ENCODE measurements at places on chromosomes 3 and 15.

GRCh38 chr15:50141856-50142255, 22.8 kb upstream of the ATP8B4 start:
- DNase-seq, result no peak

DNA sequence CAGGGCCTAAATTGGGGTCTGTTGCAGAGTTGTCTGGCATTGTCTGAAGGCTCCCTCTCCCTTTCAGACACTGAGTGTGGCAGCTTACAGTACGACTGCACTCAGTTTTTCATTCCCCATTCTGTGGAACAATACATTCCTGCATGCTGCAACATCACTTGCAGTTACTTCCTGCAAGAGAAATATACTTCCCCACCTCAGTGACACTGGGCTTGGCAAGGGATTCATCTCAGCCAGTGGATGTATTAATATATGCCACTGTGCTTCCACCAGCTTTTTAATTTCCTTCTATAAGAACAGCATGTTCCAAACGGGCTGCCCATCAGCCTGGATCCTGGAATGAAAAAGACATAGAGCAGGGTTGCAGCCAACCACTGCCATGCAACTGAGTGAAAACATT, 23.1 kb downstream of the B3GALNT1 start:
- no peak for DNase-seq

DNA sequence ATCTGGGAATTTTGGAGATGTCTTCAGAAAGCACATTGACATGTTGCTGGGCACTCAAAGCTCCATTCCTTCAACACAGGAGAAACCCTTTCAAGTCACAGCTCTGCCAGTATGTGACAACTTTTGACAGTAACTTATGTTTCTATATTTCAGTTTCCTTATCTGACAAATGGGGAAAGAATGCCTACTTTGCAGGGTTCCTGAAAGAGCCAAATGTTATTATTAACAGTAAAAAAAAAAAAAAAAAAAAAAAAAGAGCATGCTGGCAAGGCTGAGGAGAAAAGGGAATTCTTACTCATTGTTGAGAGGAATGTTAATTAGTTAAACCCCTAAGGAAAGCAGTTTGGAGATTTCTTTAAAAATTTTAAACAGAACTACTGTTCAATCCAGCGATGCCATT, 272.5 kb upstream of the TGFBR2 start:
- no peak for DNase-seq

GRCh38 chr3:126558336-126559071, at the start of gene C3orf22:
TSS of gene C3orf22 (minus strand) at chr3:126558932. CDS start at chr3:126553390, 5,542 bp downstream.
- no peak for DNase-seq

- no peak for DNase-seq
These were observed 644.1 kb upstream of the ARRDC4 start for GRCh38 chr15:97316362-97316761.

GRCh38 chr3:1214933-1215332, 122.1 kb downstream of the CNTN6 start:
- no peak for DNase-seq

- DNase-seq, result no peak
These were observed 34.3 kb upstream of the APH1B start for GRCh38 chr15:63243101-63243500.

DNA sequence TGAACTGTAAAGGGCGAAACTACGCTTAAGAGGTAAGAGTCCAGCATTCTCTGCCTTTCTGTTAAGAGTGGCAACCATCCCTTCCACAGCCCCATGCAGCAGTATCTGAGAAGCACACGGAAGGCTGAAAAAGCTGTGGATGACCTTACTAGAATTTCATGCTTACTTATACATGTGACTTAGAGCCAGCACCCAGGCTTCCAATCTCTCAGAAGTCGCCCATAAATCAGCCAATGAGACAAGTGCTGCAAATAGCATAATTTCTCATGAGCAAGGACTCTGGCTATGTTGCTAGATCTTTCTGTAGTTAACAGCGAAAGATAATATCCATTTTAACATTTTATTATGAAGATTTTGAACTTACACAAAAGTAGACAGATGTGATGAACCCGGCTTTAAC, 65.3 kb downstream of the IGF2BP2 start:
- DNase-seq, result no peak

DNA sequence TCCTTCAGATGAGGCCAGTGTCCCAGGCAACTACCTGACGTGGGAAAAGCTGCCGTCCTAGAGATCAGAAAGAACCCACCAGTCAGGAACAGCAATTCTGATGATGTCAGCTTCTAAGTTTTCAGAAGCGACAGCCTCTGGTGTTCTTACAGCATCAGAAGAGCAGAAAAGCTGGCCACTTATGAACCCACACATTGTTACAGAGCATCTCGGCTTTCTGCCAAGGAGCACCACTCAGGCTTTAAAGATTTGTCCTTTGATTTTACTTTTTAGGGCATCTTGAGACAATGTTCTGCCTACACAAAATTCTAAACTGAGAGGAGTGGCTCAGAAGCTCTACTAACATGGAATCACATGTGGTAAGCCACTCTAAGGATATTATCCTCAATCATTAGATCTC, 49.7 kb upstream of the BOC start:
- no peak for DNase-seq

DNA sequence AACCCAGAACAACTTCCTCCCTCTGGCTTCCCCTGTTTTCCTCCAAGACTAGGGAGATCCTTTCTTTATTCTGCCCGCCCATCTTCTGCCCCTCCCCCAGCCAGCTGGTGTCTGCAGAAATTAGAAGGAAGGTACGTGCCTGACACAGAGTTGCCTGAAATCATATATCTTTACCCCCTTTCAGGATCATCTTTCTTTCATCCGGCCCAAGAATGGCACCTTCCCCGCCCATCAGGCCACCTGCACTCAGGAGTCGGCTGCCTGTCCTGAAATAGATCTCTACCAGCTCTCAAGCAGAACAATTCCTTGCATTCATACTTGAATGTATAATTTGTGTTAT, 133.7 kb downstream of the VGLL4 start:
- no peak for DNase-seq

DNA sequence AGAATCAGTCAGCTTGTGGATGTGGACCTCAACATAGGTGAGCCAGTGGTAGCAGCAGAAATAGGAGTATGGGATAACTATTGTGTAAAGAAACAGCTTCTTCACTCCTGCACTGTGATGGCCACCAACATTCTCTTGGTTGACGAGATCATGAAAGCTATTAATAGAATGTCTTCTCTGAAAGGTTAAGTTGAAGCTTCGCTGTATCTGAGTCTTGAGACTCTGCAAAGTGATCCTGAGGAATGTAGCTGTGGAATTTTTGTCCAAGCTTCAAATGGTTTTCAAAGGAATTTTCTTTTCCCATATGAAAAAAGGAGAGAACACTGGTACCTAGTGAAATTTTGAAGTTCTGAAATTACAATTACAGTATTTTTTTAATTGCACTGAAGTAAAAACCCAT, 146.3 kb downstream of the GMNC start:
- DNase-seq, result no peak

DNA sequence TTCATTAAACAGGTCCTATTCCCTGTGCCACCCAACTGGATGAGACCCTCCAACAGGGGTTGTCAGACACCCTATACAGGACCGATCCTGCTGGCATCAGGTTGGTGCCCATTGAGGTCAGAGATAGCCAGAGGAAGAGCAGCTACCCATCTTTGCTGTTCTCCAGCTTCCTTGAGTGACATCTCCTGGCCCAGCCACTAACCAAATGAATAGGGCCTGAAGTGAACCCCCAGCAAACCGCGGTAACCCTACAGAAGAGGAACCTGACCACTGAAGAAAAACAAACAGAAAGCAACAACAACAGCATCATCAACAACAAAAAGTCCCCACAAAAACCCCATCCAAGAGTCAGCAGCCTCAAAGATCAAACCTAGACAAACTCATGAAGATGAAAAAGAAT, 133.6 kb upstream of the ARPP21 start:
- no peak for DNase-seq

DNA sequence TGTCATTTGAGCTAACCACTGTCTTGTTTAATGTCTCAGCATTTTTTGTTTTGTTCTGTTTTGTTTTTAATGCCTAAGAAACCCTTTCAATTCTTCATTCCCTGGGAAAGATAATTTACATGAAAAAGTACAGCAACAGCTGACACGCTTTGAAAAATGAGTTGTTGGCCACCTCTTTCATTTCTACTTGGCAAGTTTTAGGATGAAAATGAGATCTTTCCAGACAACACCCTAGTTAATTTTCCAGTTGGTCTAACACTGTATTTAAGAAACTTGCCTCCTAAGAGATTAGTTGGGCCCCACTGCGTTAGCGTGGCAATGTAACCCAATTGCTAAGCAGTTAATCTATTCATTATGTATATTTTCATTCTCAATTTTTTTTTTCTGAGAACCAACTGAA, 194.0 kb upstream of the LRRN1 start:
- DNase-seq, result no peak

- DNase-seq, result no peak
These were observed 72.5 kb upstream of the TSC22D2 start for GRCh38 chr3:150335631-150336030.

GRCh38 chr3:168813225-168813802, 717.6 kb upstream of the GOLIM4 start:
- no peak for DNase-seq

DNA sequence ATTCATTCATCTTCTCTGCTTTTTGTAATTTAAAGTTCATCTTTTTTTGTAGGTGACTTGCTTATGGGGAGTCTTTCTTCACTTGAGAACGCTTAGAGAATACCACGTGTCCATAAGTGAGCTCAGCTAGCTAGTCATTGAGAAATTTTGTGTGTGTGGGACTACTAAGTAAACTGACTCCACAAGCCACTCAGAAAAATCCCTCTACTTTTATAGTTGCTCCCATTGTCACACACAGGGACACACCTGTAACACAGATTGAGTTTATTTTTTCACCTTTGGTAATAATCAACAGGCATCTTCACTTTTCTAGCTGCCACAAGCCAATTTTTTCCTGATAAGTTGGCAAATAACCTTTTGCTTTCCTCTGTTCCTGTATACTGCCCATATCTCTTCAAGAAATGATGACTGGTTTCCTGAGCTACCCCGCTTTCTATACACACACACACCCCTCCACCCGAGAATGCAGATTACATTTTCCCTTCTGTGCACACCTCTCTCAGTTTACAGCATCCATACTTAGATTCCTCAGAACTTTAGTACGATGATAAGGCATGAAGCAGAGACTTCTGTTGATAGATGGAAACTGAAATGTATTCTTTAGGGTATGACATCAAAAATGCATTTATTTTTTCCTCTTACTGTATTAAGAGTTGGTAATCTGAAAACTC, 4.6 kb downstream of the TSC22D2 start:
- no peak for DNase-seq

GRCh38 chr15:71678191-71678590, 132.2 kb upstream of the NR2E3 start:
- DNase-seq, result no peak

DNA sequence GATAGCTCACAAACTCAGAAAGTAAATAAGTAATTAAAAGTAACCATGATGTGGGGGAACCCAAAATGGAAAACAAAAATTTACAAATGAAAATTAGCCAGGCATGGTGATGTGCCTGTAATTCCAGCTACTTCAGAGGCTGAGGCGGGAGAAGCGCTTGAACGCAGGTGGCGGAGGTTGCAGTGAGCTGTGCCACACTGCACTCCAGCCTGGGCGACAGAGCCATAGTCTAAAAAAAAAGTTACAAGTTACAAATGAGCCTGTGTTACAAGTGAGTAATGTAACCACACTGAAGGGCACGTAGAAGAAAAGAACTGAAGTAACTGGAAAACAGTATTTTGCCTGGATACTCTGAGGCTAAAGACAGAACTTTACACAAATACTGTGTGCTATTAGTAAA, 11.3 kb downstream of the EXOSC7 start:
- no peak for DNase-seq

DNA sequence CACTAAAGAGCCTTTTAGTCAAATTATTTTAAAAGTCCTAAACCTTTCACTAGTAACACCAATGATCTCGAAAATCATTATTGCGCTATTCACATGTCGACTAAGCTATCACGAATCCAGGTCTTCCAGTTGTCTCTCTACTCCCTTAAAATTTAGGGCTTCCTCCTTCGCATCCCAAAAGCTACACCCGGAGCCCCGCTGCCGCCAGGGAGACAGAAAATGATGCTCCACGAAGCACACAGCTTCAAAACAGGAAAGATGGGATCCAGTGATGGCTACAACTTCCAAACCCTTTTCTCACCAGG, 253 bp downstream of the IFT80 start:
- DNase-seq, result no peak

DNA sequence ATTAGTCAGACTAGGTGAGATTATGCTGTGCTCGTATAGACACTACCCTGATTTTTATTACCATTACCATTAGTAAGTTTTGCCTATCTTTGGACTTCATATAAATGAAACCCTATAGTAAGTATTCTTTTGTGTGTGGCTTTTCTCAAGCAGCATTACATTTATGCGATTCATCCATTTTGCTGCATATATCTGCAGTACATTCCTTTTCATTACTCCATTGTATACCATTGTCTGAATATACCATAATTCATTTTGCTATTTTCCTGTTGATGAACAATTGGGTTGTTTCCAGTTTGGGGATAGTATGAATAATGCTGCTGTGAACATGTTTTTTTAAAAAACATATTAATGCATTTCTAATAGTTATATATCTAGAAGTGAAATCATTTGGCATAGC, 45.3 kb downstream of the TMEM212 start:
- DNase-seq, result no peak

All from T-helper 1 cell (primary cell).